Daoy (cell line): ENCODE measurements at places on chromosomes 4 and X. TPM values are rescaled to one million over a fixed set of nuclear protein-coding genes. Genes with fewer than 3 reads are reported as not detected.

The ARX gene
- not detected in 2 replicates for total RNA-seq

The EDA2R gene
- 0.40 TPM in 1 of 2 replicates, not detected in the other for total RNA-seq

The JCHAIN gene
- not detected in 2 replicates for total RNA-seq

The COL4A6 gene
- total RNA-seq: 1.5 and 2.9 TPM in 2 replicates

The MAGEA4 gene
- not detected in 2 replicates for total RNA-seq

The GABRG1 gene
- not detected in 2 replicates for total RNA-seq

The IL21 gene
- total RNA-seq: not detected in 2 replicates

The RAB40AL gene
- total RNA-seq: 0.40 TPM in 1 of 2 replicates, not detected in the other

GRCh38 chr4:33134366-33134765, 2414.2 kb downstream of the PCDH7 start:
- no peak for DNase-seq

GRCh38 chr4:129682586-129682985, 586.6 kb downstream of the C4orf33 start:
- no peak for DNase-seq

- DNase-seq: no peak
Observed at GRCh38 chr4:2066011-2066551, 7.0 kb downstream of the NAT8L start.

GRCh38 chr4:13653766-13654161, 26.2 kb upstream of the BOD1L1 start:
- no peak for DNase-seq

DNA sequence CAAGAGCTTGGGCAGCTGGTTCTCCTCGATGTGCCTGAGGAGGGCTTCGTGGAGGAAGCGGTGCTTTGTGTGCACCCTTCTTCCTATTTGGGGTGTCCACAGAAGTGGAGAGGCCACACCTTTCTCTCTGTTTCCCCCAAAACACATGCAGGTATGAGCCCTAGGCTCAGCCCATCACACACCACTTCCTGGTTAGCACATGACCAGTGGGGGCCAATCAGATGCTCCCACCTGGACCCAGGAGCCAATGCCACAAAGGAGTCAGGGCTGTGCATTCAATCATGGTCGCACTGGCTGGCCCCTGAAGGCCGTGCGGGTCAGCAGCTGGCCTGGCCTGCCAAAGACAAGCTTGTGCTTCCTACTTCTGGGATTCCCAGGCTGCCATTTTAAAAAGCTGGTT, 51.4 kb downstream of the PPP2R2C start:
- no peak for DNase-seq

DNA sequence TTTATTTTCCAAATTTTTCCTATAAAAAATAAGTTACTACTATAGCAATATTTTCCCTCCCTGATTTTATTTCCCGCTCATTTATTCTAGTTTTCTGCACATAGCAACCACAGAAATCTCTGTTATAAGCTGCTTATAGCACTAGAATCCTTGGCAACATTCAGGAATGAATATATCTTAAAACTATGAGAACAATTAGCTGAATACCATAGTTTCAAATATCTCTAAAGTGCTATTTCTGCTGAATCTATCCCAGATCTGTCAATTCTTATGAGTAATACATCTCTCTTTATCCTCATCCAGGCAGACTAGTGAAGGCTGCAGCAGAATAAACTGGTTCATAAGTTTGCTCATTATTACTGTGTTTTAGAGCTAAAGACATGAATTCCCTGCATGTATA, 622.9 kb upstream of the DIPK2B start:
- DNase-seq: no peak

- no peak for DNase-seq
Observed at GRCh38 chrX:40147971-40148370, 50.2 kb upstream of the BCOR start.

GRCh38 chr4:112201915-112202505, 29.6 kb upstream of the AP1AR start:
- DNase-seq: no peak

DNA sequence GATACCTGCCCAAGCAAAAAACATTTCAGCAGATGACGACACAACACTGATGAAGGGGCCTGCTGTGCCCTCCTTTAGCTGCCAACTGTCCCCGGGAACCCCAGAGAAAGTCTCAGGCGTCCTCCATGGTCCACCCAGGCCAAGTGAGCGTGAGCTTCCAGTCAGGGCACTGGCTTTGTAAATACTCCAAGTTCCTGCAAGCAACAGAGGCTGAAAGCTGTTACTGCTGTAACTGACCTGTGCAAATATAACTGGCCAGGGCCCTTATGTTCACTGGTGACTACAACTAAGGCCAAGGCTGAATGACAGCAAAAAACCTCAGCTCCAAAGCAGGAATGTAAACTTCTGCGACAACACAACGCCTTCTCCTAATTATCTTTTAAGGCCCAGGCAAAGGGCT, 8.2 kb downstream of the WDR1 start:
- no peak for DNase-seq

- no peak for DNase-seq
Observed at GRCh38 chr4:128285085-128285997, 2.3 kb downstream of the PGRMC2 start.

DNA sequence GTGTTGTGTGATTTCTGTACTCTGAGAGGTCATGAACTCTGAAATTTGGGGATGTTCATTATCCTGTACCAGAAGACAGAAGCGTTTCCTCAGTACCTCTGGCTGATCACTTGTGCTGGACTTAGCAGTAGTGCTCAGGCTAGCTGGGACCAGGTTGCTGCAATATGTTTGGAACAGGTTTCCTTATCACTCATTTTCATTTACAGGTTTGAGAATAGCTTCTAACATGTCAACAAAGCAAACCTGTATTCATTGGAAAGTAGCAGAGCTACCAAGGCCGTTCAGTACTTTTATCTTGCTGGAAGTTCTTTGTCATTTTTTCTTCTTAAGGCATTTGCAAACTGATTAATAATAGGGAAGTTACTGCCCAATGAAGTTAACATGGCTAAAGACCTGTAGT, 242.9 kb upstream of the ANKRD50 start:
- DNase-seq: no peak

- no peak for DNase-seq
Observed at GRCh38 chr4:88528861-88529260, 5.3 kb upstream of the PYURF start.

- DNase-seq: peak; percentile 9
Observed at GRCh38 chrX:40952855-40953254, 132.4 kb upstream of the USP9X start.

- DNase-seq: no peak
Observed at GRCh38 chr4:88275516-88275915, 8.8 kb downstream of the PPM1K start.

GRCh38 chr4:4329496-4329895, 39.4 kb downstream of the ZBTB49 start:
- DNase-seq: no peak

- DNase-seq: no peak
Observed at GRCh38 chr4:147674073-147674472, 9.9 kb downstream of the PRMT9 start.

DNA sequence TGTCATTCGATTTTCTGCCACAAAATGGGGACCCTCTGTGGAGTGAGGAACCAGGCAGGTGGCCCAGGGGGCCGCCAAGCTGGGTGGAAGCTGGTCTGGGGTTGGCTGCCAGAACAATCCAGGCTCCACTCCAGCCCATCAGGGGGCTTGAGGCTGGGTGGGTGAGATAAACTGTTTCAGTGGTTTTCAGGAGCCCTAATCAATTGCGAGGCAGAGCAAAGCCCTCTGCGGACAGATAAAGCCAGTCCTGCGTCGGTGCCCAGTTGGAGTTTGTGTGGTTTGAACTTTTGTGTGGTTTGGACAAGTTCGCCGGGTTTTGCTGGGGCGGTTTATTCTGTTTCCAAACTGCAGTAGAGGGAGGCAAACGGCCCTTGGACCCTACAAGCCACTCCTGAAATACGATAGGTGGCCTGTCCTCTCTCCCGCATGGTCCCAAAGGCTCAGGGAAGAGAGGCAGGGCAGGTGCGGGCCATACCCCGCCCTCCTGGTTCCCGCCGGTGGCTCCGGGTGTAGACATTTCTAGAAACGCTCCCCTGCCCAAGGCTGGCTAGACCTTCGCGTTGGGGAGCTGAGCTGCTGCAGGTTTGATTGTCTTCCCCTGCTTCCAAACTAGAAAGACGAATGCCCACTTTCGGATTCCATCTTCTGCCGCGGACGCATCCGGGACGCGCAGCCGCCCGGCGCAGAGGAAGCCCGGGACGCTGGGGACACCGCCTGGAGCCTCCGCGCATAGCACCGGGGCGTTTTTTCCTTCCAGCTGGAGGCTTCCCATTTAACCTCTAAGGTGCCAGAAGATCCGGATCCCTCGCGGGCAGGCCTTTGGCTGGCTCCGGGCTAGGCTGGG, 169.0 kb upstream of the BCOR start:
- DNase-seq: peak; percentile 66

DNA sequence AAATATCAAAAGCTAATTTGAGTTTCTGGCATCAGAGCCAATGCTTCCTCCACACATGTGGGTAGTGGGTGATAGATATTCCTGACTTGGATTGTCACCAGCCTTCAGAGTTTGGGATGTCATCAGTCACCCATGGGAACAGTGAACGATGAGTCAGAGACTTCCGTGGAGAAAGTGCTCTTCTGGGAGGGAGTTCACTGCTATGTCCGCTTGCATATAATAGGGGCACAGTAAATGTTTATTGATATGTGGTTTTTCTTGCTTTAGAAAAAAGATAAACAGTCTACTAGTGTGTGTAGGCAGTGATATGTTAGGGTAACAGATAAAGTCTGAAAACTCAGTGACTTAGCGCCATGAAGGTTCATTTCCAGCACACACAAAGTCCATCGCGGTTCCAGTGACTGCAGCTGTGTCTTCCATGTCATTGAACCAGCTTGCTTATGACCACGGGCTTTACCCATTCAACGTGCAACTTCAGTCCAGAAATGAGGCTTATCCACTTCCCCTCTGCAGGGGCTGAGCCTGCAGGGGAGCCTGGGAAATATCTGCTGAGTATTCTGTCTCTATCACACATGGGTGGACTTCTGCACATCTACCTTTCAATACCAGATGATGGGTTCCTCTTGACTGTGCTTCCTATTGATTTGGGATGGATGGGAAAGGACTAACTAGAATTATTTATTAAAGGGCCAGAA, 87.7 kb upstream of the WWC2 start:
- DNase-seq: peak; percentile 29

DNA sequence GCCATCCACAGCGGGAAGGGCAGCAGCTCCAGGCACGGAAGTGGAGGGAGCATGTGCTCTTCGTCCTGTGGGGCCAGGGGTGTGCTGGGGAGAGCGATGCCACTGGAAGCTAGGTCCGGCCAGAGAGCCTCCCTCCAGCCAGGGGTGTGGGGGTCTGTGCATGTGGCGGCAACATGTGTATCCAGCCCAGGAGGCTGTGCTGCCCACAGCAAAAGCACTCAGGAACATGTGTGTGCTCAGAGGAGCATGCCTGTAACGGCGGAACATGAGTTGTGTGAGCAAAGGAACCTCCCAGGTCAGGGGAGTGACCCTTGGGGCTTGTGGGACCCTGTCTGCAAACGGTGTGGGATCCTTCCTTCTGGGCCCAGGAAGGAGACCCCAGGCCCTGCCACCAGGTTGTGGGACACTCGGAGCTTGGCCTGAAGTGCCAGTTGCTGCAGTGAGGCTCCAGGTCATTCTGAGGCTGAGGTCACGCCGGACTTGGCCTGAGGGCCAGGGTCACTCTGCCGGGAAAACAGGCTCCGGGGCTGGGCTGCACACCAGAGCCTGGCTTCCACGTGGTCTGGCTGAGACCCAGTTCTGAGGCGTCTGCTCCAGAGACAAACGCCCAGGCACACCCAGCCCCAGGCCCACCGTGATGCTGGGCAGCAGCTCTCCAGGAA, 37.2 kb downstream of the CPLX1 start:
- no peak for DNase-seq
